Activated CD8-positive, alpha-beta memory T cell treated with anti-CD3 and anti-CD28 coated beads for 1 hour (primary cell): ENCODE measurements at places on chromosomes 16 and 17.

- no peak for DNase-seq
Measured at GRCh38 chr16:71473891-71474290, 11.8 kb upstream of the ZNF23 start.

GRCh38 chr17:69448431-69449102 lies 34.1 kb downstream of the MAP2K6 start:
- DNase-seq, result no peak

GRCh38 chr17:83106913-83107655 lies 27.7 kb downstream of the METRNL start:
- DNase-seq, result no peak

DNA sequence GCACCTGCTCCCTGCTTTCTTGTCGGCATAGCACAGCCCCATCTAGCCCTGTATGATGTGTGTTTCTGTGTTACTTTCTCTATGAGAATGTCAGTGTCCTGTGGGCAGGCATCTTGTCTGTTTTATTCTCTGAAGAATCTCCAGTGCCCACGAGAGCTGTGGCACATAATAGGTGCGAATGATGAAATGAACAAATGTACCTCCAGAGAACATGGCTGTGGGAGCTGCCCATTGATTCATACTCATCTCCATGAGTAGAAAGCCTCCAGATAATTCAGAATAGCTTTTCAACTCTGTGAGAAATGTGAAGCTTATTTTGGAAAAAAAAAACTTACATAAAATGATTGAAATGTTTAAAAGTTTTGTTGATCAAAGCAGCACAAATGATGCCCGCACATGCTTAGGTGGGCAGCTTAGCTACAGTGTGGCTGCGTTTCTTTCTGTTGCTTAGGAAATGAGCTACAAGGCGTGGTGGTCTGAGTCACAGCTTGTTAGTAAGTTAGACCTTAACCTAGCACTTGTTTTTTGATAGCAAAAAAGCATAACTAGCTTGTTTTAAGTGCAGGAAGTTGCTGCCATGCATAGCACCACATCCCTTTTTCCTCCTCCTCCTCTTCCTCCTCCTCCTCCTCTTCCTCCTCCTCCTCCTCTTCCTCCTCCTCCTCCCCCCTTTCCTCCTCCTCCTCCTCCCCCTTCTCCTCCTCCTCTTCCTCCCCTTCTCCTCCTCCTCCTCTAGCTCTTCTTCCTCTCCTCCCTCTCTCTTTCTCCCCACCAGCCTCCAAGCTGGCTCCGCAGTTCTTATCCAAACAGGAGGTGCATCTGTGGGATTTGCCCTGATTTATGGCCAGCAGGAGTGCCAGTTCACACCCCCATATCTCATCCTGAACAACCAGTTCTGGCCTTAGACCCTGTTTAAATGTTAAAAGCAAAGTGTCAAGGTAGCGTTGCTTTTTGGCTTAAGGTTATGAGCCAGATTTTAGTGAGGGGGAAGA lies 221.5 kb downstream of the IRF8 start:
- no peak for DNase-seq

GRCh38 chr17:28416703-28417311 lies 10.8 kb upstream of the SLC46A1 start:
- no peak for DNase-seq

DNA sequence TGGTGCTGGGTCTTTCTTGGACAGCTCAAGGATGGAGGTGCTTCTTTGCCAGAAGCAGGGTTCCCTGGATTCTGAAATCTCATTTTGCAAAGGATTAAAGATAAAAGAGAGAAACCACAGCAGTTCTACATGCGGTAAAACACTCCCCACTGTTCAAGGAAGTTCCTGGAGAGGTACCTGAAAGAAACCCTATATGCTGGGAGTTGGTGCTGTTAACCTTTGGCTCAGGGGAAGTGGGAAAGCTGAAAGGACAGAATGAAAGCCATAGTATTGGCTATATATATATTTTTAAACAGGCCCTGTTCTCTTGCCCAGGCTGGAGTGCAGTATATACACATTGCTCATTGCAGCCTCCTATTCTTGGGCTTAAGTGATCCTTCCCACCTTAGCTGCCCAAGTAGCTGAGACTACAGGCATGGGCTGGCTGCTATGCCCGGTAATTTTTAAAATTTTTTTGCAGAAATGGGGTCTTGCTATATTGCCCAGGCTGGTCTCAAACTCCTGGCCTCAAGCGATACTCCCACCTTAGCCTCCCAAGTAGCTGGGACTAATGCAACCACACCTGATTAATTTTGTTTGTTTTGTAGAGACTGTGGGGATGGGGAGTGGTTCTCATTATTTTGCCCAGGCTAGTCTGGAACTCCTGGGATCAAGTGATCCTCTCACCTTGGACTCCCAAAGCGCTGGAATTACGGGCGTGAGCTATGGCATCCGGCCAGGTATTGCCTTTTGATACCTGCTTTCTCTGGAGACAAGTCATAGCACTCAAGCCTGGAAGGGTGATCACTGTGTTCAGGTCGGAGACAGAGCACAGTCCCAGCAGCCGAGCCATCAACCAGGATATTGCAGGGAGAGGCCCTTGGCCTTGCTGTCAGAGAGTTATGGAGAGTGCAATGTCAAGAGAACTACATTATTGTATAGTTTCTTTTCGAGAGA lies 55.2 kb downstream of the MSI2 start:
- no peak for DNase-seq

- no peak for DNase-seq
Measured at GRCh38 chr17:72188801-72189200, 68.0 kb downstream of the SOX9 start.

GRCh38 chr17:40648384-40648968 lies 858 bp upstream of the SMARCE1 start:
- DNase-seq, result no peak

GRCh38 chr16:21685034-21685455 lies 21.3 kb downstream of the OTOA start:
- no peak for DNase-seq

- no peak for DNase-seq
Measured at GRCh38 chr17:19763416-19763815, 15.3 kb upstream of the ALDH3A1 start.

DNA sequence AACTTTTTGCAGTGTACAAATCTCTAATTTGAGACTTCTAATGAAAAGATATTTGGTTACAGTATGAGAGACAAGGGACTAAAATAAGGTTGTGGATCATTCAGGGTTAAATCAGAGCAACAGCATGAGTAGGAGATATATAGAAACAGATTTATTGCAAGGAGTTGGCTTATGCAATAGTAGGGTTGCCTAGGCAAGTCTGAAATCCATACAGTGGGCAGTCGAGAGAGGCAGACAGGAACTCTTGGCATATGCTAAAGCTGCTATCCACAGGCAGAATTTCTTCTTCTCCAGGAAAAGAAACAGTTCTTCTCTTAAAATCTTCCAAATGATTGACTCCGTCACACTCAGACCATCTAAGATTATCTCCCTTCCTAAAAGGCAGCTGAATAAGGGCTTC lies 500.8 kb downstream of the MAF start:
- DNase-seq, result no peak

DNA sequence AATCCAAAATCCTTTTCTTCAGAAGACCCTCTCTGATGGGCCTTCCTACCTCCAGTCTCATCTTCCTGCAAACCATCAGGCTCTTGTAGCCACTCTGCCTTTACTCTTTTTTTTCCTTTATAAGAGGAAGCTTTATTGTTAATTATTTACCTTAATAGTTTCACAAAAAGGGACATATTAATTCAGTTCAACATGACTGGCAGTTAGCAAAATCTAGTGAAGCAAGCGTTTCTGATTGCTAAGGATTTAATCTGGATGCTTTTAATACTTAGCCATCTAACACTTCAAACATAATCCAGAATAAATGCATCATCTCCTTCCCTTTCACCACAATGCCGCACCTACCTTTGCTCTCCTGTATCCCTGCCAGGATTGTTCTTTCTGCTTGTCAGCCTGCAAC lies 62.0 kb downstream of the SPACA3 start:
- no peak for DNase-seq

DNA sequence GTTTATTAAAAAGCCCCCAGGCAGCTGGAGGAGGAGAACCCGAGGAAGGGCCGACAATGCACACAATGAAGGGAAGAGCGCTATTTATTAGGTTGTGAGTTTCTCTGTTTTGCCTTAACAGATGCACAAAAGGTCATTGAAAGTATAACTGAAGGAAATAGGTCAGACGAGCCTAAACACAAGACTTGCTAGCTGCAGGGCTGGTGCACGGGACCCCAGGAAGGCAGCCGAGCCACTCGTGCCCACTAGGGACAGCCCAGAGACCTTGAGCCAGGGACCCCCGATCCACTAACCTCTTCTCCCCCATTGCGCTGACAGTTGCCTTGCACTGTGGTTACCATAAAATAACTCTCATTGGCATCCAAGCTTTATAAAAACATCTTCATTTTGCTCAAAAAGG lies 11.3 kb downstream of the LITAFD start:
- DNase-seq, result no peak

- DNase-seq, result no peak
Measured at GRCh38 chr17:61072648-61073047, 327.0 kb upstream of the TBX2 start.
